ENCODE measurements at places on chromosomes 4 and X.

DNA sequence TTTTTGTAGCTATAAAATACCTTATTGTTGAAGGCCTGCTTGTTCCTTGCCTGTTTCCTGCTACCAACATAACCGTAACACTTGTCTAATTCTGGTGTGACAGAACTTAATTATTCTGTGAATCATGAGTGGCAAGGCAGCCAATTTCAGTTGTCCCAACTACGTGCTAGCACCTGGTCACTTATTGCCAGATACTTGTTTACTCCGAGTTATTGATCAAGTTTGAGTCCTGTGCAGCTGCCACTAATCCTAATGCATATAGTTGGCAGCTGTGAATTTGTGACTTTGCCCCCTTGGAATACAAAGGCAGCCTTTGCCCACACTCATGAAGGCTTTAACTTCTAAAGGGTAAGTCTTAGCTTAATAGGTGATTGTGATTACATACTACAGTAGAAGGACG lies 7.8 kb upstream of the RNF128 start:
- no peak for DNase-seq

DNA sequence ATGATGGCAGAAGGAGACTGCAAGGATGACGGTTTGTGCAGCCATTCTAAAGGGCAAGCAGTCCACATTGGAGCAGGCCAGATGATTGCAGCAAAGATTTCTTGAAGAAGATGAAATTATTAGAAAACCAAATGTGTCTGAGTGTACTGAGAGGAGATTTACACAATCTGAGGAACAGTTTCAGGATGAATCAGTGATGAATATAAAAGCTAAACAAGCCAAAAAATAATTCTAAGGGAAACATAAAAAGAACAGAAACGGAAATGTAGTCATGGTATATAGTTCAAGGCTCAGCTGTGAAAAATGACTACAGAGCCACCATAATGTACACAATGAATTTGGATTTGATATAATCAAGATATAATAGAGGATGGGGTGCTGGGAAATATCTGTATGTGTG lies 168.5 kb downstream of the PDGFC start:
- no peak for DNase-seq

DNA sequence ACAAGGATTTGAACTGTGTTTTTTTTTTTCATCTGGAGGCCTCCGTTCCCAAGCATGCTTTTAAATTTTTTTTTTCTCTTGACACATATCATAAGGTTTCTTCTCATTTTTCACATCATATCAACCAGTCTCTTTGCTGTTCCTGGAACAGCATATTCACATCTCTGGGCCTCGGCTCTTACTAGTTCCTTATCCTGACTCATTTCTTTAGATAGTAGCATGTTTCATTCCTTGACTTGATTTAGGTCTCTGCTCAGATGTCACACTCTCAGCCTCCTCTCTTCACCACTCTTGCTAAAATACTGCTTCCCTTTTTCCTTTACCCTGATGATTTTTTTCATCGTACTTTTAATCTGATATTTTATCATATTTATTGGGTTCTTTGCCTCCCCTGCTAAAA lies 976.4 kb upstream of the FTHL17 start:
- DNase-seq = no peak

- DNase-seq = no peak
Measured at GRCh38 chr4:186159613-186160012, 31.8 kb upstream of the CYP4V2 start.

DNA sequence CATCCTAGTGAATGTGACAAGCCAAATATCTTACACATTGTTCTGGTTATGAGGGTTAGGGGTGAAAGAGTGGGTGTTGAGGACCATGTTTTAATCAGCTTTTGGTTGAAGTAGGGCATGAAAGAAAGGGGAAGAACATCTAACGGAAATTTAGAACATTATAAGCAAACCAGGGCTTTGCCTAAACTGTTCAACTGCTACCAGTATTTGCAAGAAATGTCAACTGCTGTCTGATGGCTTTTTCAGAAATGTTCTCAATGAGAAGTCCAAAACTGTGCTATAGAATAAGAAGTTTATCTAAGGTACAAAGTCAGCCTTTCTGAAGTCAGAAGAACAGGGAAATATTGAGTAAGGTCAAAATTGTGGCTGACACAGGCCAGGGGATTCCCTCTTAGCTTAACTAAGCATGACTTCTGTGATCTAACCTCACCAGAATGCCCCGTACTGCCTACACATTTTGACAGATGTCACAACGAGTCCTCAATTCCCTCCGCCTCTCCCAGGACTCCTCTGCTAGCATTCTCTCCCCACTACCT lies 67.1 kb downstream of the DTHD1 start:
- no peak for DNase-seq

DNA sequence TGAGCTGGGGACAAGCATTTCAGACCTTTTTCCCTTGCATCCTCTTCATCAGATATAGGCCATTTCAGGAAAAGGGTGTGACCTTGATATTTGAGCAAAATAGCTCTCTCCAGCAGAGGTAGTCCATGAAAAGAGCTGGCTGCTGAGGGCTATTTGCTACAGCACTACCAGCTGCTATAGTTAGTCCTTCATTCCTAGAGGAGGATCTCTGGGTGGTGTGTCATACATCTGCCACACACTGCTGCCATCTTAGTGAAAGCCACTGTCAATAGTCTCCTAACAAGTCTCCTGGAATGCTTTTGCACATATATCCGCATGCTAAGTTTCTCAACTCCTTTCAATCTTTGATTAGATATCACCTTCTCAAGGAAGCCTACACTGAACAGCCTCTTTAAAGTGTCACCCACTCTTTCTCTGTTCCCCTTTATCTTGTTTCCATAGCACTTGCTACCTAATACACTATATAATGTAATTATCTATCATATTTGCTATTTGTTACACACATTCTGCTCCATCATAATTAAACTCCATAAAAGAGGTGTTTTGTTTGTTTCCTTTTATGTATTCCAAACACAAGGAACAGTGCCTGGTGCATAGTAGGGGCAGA lies 131.9 kb downstream of the TBC1D19 start:
- no peak for DNase-seq

DNA sequence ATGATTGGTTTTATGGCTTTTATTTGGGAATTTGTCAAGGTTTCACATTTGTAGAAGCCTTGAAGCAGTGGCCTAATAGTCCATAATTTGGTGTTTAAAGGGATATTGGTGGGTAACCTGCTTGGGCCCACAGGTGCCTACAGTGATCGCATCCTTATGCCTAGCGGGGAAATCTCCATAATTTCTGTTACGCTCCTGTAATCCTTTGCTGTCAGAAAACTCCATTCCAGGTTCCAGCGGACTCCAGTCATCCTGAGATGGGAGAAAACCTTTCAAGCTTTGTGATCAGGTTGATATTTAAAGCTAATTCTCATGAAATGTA lies 257.0 kb upstream of the JADE1 start:
- no peak for DNase-seq

DNA sequence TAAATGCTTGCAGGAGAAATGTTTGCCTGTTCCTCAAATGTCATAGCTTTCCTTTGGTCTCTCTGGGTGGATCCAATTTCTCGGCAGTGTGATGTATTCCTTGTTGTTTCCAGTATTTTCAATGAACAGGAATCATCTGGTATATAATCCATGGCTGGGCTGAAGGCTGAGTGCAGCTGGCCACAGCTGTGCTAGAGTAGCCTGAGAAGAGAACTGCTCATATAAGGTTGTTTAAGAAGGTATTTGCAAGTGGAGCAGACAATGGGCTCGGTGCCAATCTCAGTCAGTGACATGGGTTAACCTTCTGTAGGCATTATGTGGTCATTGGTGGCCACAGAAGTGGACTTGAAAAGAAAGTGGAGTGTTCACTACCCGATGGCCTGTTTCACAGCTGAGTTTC lies 390.3 kb downstream of the SPRY1 start:
- no peak for DNase-seq

DNA sequence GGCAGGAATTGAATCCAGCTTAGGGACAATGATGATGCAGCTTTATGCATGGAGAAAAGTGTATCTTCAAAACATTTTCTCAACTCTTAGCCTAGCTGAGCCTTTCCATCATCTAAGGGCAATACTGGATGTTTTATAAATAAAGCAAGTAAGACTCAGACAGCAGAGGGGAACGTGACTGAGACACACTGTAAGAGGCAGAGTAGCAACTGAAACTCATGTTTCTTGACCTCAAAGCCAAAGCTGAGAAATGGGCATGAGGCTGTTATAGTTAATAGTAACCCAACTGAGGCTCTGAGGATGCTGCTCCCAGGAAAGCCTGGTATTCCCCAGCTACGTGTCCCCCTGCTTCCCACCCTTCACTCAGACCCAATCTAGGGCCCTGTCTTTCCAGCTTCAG lies 44.6 kb downstream of the ARHGEF9 start:
- no peak for DNase-seq

- DNase-seq = no peak
Measured at GRCh38 chrX:40422021-40422420, 158.7 kb upstream of the ATP6AP2 start.

GRCh38 chr4:112604589-112604988 lies 32.1 kb downstream of the ZGRF1 start:
- DNase-seq = peak; percentile 11

GRCh38 chrX:52277666-52278065 lies 91.2 kb upstream of the XAGE2 start:
- DNase-seq = no peak

GRCh38 chr4:144634978-144635747 lies 10.8 kb upstream of the HHIP start:
- DNase-seq = no peak

DNA sequence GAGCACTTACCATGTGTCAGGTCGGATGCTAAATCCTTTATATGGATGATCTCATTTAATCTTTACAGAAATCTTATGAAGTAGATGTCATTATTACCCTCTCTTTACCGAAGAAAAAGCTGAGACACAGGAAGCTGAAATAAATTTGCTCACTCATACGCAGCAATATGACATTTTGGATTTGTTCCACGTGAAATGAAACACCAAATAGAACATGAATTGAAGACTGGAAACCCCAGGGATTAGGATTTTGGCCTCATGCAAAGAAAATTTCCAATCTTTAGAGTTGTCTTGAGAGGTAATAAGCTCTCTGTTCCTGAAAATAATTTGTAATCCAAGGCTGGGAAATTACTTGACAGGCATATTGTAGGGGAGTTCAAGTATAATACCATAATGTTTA lies 354.4 kb upstream of the CLNK start:
- no peak for DNase-seq

DNA sequence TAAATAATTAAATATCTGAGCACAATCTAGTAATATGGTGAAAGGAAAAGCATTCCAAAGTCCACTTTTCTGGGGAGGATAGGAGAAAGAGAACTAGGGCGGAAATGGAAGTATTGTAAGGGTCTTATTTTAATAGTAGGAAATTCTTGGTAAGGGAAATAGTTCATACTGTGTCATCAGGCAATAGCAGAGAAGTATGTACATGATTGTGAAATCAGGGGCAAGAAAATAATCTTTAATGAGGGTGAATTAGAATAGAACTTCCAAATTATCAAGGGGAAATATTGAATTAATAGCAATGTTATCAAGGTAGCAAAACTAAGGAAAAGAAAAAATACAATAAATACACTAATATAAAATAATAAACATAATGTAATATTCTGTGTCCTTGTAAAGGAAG lies 14.8 kb downstream of the GIMD1 start:
- no peak for DNase-seq

DNA sequence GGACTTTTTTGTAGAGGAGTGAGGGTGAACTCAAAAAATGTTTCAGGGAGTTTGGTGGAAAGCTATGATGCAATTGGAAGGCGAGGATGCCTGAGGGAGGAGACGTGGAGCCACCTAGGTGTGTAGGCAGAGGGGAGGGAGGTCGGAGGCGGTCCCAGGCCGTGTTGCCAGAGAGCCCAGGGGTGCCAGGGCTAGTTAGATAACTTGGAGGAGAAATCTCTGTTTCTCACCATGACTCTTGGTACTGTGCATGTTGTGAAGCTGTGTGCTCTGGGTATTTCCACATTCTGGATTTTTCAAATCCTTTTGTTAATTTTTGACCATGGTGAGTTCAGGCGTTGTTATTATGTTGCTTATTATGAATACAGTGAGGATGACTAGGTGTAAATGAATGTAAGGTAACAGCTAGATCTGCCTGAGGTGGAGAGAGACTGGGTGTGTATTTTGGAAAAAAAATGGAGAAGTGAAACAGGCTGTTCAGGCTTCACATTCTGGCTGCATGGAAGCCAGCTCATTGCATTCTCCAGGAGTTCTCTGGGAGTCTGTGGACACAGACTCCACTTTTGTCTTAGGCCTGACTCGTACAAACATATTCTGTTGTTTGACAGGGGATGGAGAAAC lies 4.5 kb downstream of the RAB9A start:
- DNase-seq = no peak

GRCh38 chr4:167025670-167026069 lies 208.6 kb downstream of the SPOCK3 start:
- no peak for DNase-seq

GRCh38 chr4:105386012-105386411 lies 87.8 kb downstream of the PPA2 start:
- no peak for DNase-seq

DNA sequence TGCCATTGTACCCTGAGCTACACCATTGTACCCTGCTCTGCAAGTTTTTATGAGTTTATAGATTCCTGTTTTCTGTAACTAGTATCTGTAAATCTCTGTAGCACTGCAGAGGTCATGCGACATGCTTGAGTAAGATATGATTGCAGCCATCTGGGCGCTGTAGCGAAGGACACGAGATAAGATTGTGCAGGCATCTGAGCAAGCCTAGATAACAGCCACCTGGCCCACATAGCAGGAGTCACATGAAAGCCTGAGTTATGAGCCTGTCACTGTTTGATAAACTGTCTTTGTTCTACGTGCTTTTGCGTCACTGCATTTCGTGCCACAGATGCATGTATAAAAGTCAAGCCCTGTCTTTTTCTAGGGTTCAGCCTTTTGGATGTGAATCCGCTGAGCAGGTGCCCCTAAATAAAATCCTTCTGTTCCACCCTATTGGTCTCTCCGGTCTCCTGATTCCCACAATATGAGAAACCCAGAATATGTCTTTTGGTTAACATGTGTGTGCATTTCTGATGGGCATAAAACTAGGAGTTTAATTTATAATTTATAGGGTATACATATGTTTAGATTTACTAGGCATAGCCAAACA lies 327.6 kb upstream of the MAOA start:
- no peak for DNase-seq

- DNase-seq = no peak
Measured at GRCh38 chr4:140130677-140131076, 23.3 kb downstream of the MAML3 start.

GRCh38 chr4:90317785-90318184 lies 190.6 kb downstream of the CCSER1 start:
- no peak for DNase-seq

All from hippocampal formation (tissue), 2 donors.